ENCODE measurements at places on chromosomes 16 and 17.
A peak's percentile ranks its signal among the peaks of the same experiment; 100 is the strongest.

- no peak for DNase-seq
Measured at GRCh38 chr16:29839822-29840221, 19.6 kb downstream of the MVP start.

DNA sequence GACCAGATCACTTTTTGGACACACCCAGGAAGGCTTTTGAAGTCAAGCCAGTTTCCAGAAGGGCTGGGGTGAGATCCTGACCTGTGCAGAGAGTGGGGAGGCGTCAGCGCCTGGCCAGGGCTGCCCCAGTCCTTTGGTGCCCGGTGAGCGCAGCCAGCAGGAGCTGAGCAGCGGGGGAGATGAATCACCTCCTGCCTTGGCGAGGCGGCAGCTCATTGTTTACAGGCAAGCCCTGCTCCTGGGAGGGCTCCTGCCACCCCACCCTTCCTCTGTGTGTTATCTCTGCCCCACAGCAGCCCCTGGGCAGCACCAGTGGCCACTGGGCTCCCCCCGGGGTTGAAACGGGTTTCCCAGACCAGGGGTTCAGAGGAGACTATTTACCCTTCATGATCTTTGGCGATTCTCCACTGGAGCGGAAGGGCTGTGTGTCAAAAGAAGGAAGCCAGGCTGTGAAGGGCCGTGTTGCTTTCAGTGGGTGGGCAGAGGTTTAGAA, 14.1 kb upstream of the ITGB4 start:
- DNase-seq: no peak

DNA sequence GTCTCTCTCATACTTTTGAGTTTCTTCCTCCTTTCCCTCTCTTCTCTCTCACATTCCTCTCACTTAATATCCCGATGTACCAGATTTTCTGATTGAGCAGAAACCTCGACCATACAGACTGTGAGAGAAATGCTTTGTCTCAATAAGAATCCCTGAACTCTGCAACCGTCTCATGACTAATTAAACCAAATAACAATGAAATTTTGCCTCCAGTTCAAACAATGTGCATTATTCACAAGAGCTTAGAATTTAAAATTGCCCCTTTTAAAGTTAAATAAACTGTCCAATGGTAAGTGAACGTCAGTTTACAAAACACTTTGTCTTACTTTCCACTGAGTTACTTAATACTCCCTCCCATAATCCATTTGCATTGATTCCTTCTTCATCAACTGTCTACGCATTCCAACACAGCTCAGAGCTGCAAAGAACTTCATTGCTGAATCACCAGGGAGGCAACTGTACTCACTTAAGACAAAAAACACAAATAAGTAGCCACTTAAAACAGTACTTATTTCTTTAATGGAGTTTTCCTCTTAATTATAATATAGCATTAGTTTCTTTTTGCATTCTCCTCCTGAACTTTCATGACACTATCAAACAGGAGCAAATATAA, 4.9 kb downstream of the CDH11 start:
- peak; percentile 33 for DNase-seq

- DNase-seq: no peak
Measured at GRCh38 chr17:34756637-34757021, 177.2 kb downstream of the TMEM132E start.

GRCh38 chr16:29306943-29307597, 99.4 kb downstream of the NPIPB11 start:
- DNase-seq: no peak

DNA sequence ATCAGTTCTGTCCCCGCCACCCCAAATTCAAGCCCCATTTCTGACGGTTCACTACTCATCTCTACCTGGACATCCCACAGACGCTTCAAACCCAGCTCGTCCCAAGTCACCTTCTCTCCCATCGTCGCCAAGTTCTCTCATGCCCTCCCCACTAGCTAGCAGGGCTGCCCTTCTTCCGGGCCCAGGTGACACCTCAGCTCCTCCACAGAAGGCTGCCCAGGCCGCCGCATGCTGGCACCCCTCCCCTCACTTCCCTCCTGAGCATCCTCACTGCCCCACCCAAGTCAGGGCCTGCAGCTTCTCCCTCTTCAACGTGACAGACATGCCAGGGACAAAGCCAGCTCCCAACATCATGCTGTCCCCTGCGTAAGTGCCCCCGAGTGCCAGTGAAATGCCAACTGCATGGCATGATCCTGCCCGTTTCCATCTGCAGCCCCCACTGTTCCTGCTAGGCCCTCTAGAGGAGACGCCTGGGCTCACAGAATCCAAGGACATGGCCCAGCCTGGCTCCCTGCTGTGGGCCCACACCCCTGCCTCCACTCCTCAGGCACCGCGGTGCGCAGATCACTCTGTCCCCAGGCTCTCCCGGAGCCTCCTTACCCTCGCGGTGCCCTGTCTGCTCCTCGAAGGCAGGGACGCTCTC, 5.9 kb downstream of the CYB561 start:
- DNase-seq: no peak

DNA sequence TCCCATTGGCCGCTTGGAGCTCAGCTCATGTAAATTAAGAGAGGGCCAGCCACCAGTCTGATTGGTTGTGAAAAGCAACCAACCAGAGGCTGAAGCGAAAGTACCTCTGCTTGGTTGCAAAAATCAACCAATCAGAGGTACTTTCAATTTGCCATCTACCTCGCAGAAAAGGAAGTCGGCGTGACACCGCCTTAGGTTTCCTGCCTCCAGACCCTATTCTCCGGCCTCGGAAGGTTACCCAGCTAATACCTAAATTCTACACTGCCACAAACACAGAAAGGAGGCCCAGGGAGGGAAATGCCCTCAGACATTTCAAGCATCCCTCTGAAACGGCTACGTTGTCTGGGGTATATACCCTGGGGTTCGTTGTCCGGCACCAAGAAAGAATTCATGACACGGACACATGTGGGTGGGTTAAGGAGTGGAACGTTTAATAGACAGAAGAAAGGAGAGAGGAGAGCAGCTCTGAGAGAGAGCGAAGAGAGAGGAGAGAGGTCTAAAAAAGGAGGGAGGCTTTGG, 481.3 kb downstream of the TMEM114 start:
- no peak for DNase-seq

DNA sequence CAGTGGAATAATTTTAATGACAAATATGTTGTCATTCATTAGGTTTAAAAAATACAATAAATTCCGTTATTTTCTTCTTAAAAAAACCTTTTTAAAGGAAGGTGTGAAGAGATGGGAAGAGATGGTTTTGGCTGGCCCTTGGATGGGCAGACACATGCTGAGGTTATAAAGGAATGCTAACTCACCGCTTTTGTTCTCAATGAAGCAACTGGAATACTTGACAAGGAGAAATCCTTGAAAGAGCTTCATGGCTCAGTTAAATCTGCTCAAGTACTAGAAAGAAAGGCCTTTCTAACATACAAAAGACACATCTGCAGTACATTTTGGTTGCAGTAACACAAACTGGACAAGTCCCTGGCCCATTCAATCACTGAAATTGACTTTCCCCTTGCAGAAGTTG, 158.3 kb upstream of the KCNJ16 start:
- DNase-seq: peak; percentile 20

- no peak for DNase-seq
Measured at GRCh38 chr17:48500435-48501426, 30.1 kb downstream of the HOXB1 start.

DNA sequence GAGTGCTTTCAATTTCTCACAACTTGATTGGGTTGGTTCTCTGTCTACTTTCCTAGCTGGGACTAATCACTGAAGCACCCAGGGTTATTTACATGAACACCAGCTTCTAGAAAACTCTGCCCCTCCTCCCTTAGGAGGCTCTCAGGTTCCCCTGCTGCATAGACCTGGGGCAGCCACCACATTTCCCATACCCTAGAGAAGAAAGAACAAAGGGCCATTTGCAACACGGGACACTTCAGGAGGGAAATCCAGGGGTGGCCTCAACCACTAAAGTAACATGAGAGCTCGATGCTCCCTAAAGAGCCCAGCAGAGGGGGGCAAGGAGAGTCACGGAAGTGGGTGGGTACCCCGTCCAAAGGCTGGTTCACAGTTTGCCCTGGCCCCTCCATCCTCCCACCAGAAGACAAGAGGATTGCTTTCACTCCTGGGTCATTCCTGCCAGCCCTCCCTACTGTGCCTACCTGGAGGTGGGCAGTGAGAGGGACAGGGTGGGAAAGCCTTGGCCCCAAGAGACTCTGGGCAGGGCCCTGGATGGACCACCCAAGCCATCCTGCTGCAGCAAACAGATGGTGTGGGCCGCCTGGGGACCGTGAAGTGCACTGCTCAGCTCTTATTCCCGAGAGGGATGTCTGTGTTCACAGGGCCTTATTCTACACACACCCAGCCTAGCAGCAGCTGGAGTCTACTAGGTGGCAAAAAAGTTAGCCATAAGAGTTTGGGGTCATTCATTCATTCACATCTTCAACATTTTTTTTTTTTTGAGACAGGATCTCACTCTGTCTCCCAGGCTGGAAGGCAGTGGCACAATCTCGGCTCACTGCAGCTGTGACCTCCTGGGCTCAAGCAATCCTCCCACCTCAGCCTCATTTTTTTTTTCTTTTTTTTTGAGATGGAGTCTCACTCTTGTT, 392.1 kb downstream of the SOX9 start:
- DNase-seq: no peak

GRCh38 chr17:4345581-4346252, 20.8 kb downstream of the UBE2G1 start:
- DNase-seq: no peak

DNA sequence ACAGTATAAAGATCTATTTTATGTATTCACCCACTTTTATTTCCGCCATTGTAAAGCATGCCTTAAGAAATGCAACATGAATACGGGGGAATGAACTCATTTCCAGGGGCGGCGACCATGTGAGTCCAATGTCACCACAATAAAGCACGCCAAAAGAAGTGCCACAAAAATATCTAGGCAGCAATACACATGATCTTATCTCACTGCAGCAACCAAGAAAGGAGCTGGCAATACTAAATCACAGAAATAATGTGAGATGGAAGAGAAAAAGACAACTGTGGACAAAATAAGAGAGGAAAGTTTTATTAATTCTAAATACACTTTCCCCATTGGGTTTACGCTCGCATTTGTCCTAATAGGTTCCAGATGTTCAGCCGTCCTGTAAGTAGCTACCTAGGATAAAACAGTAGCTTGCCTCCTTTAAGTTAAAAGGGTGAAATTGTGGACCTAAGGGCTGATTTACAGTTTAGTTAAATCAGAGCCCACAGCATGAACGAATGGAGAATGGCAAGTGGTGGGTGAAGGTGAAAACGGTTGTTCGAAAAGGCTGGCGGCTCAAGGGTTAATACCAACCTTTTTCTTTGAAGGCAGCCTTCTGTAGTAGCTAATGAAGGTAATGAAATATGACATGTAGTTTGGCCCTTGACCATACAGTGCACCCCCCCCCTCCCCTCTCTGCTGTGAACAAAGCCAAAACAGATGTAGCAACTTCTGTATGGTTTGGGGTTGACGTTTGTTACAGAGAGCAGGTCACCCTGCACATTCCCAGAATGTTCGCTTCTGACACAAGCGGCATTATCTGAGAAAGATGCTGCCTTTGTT, 504.2 kb upstream of the PSMD7 start:
- DNase-seq: no peak

- DNase-seq: no peak
Measured at GRCh38 chr16:56916571-56917403, 15.2 kb upstream of the HERPUD1 start.

DNA sequence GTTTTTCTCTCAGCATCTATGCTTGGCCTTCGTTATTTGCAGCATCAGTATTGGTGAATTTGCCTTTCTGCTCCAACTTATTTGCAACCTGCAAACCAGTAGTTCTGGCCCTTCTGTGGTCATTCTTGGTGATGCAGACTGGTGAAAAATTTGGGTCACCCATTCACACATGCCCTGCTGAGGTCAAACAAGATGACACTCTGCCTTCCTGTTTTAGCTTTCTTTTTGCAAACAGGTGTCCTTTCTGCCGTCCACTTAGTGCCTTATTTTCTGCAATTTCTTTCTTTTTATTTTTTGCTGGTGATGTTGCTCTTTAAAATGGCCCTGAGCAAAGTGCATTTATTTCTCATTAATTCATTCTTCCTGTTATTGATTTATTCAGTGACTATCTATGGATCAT, 31.3 kb downstream of the PLCG2 start:
- DNase-seq: no peak

Measured in neural progenitor cell (in vitro differentiated cells).